M059J (cell line): ENCODE measurements at places on chromosomes 2 and 18.

- DNase-seq: no peak
Measured at GRCh38 chr2:74779587-74780135, 54.3 kb upstream of the HK2 start.

DNA sequence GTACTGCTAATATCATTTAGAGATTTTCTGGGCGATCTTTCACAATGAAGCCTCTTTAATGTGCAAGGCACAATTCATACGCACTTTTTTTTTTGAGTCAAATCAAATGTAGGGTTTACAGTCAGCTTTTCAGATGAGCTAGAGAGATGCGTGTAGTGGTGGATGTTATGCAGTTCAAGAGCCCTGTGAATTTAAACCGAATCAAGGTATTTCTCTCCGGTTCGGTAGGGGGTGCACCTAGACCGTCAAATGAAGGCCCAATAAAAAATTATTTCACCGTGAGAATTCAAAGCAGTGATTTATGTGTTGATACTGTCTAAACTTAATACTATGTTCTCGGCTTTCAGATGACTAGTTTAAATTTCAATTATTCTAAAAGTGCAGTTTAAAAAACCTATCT, 1.1 kb downstream of the PTH2R start:
- peak; percentile 10 for DNase-seq

GRCh38 chr2:208847651-208848050, 441.1 kb downstream of the PTH2R start:
- DNase-seq: no peak

GRCh38 chr2:176291809-176292283, 22.6 kb downstream of the MTX2 start:
- peak; percentile 32 for DNase-seq

GRCh38 chr2:193496786-193497185, 1302.1 kb upstream of the TMEFF2 start:
- DNase-seq: no peak

GRCh38 chr18:62329691-62330454, 4.8 kb downstream of the TNFRSF11A start:
- peak; percentile 92 for DNase-seq
